Stimulated activated CD4-positive, alpha-beta T cell treated with anti-CD3 and anti-CD28 coated beads, Interleukin-12 subunit alpha, Interleukin-12 subunit beta, amount 100 ng/mL, for 24 hours (primary cell): ENCODE measurements at places on chromosomes 4 and X.

DNA sequence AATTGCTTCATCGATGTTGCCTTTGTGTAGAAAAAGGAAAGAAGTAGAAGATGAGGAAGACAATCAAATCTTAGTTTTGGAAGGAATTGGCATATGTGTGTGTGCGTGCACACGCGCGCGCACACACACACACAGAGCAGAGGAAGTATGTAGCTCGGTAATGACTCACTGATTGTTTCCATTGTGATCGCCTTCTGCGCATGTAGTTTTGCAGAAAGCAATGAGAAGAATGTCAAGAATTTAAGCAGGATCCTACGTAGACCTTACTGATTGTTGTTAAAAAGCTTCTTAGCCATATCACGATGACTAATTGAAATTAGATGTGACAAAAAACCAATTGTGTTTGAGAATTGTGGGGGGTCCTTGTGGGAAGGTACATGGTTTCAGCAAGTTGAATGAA, 12.8 kb upstream of the LIMCH1 start:
- DNase-seq, result no peak

DNA sequence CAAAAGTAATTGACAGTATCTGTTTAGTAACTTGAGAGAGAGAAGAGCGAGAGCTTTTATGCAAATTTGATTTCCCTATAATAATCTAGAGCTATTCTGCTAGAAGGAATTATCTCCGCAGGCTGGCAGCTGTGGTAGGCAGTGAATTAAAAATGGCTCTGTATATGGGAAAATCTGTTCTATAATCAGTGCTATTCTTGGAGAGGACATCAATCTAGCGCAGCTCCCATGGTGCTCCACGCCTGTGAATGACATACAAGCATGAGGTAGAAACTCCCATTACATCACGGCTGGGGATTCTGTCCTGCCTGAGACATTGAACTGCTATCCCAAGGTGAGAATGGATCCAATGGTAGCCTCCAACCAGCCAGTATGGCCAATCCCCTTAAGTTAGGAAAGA, 179.0 kb downstream of the DHX15 start:
- no peak for DNase-seq

DNA sequence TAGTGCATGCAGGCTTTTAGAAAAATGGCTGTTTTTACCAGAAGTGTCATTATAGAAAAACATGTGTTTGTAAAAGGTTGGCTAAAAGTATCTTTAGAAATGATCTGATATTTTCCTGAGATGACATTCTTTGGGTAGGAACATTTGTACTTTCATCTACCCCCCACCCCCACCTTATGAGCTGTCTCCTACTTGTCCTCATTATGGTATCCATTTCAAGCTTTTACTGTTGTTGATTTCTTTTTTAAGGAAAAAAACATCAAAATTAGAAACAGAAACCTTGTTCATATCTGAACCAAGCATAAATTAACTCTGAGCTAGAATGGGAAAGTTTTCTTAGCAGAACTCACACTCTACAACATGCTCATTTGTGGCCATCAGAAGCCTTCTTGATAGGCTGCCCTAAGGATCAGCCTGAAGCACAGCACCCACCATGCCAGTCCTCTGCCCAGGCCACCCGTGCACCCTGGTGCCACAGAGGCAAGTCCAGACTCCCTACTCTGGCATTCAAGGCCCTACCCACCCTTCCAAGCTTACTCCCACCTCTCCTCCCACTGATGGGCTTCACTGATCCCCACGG, 49.4 kb downstream of the NSG1 start:
- DNase-seq, result no peak

DNA sequence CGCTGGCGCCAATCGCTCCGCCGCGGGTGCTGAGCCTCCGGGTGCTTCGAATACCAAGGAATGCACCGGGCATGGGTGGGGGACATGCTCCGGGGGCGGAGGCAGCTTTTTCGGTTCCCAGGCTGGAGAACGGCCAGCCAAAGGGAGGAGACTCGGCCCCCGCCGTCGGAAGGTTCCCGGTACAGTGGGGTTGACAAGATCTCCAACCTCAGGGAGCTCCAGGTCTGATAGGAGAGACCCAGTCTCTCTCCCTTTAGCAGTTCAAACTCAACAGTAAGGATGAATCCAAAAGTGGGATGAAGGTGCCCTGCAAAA, 29.1 kb upstream of the BCORL1 start:
- no peak for DNase-seq

DNA sequence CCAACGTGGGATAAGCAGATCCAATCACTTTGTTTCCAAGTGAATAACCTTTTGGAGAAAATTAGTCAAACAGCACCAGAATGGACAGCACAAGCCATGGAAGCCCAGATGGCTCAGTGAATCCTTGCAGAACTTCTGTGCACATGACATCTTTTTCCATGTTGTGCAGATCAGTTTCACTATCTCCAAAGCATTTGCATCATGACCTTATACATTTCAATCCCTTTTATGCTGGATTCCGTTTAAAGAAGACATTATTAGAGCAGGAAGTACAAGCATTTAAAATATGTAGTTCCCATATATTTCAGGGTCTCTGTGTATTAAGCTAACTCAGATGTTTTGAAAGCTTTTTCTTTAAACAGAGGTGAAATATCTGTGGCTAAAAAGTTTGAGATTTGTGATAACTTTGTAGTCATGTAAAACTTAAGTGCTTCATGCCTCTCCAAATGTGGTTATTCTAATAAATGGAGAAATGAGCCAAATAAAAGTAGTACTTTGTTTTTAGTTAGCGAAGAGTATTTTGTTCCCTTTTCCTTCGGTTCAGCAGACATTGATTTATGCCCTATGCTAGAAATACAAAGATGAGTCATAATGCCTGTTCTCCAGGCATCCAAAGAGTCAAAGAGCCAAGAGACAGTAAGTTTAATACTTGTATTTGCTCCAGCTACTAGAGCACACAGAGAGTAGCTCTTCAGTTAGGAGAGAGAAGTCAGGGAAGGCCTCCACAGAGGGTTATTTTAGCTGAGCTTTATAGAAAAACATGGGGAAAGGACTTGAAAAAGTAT, 39.0 kb downstream of the PLAC8 start:
- DNase-seq, result no peak

GRCh38 chr4:24416293-24416692, 168.1 kb downstream of the DHX15 start:
- no peak for DNase-seq

- DNase-seq, result no peak
Observed at GRCh38 chr4:78609580-78609979, 58.0 kb downstream of the ANXA3 start.

DNA sequence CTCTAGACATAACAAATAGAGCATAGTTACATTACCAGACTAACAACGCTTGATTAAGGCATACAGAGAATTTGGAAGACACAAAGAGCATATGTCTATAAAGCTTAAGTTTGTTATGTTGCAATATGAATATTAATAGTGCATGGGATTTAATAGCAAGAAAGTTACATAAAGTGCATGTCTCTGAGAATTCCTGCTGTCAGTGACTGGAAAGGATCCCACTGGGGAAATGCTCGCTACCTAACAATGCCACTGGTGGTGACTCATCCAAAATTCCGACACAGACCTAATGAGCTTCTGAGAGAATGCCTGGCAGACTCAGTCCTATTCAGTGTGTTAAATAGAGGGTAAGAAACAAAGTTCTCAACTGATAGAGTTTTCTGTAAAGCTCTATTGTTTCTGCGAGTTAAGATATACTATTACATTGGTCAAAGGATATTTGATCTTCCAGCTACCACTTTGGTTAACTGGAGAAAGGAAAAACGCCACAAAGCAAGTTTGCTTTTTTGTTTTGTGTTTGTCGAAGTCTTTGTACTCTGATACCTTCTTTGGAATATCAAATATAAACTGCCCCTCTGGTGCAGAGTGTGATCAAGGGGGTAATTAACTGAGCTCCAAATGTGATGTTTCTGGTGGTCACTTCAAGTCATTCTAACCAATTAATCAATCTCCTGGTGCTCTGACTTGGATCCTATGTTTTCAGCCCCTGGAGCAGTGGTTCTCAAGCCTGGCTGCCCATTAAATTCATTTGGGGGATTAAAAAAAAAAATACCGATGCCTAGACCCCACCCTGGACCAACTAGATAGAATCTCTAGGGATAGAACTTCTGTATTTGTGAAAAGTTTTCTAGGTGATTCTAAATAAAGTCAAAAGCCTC, 107.9 kb downstream of the PALLD start:
- DNase-seq, result no peak

GRCh38 chr4:87805971-87806370, 6.6 kb downstream of the IBSP start:
- no peak for DNase-seq

DNA sequence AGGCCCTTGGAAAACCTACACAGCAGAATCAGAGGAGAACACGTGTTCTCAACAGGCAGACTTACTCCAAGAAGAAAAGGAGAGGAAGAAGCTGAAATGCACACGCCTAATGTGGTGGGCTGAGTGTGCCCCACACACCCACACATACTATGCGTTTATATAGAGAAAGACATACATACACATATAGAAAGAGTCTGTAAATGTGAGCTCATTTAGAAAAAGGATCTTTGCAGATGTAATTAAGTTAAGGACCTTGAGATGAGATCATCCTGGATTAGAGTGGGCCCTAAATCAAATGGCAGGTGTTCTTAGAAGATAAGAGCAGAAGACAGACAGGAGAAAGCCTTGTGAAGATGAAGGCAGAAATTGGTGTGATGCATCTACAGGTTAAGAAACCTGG, 87.2 kb upstream of the KLF3 start:
- no peak for DNase-seq

- DNase-seq, result peak; percentile 55
Observed at GRCh38 chr4:6688879-6689505, 4.7 kb upstream of the S100P start.

GRCh38 chr4:112523764-112524505, 8.0 kb upstream of the NEUROG2 start:
- peak; percentile 48 for DNase-seq

DNA sequence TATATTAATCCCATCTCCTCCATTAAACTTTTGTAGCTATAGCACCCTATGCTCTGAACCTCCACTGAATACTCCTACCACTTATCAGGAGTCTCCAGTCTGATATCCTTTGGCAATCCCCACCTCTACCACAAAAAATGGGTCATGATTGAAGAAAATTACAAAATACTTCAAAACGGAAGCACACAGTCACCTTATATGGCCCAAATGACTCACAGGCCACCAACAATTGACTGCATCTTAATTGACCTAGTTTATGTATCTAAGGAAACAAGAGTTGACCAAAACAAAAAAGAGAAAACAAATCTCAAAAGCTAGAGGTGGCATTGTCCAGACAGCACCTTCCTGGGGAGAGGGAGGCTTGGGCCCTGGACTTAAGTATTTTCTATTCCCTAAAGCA, 120.0 kb upstream of the DIAPH2 start:
- DNase-seq, result no peak

DNA sequence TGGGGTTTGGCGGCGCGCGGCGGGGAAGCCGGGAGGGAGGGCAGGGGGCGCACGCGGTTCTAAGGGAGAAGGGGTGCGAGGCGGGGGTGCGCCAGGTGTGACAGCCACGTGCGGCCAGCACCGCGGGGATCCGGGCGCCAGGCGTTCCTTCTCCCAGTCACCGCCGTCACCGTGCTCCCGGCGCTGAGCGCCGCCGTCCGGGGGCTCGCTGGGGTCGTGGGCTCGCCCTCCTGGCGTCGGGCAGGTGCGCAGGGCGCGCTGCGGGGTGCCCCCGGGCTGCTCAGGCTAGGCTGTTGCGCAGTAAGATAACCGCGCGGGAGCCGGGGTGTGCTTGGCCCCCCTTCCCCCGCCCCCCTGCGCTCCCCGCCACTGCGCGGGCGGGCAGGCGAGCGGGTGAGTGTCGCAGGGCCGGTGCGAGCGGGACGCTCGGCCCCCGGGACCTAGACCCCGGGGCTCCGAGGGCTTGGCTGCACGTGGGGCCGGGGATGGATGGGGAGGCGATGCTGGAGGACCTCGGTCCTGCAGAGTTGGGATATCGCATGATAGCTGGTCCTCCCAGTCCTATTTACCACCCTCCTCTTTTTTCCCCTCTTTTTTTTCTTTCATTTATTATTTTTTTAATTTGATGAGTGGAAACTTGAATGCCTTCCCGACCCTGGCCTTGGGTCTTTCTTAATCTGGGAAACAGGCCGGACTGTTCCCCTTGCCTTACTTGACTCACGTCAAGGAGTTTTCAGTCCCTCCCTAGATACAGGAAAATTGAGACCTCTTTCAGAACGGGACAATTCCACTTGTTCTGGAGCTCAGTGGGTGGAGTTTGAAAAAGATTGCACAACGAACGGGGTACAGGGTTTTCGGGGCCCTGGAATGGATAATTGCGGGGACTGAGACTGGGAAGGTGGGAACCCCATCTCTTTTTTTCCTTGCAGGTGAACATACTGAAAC, 797 bp downstream of the TXLNG start:
- DNase-seq, result peak; percentile 8

DNA sequence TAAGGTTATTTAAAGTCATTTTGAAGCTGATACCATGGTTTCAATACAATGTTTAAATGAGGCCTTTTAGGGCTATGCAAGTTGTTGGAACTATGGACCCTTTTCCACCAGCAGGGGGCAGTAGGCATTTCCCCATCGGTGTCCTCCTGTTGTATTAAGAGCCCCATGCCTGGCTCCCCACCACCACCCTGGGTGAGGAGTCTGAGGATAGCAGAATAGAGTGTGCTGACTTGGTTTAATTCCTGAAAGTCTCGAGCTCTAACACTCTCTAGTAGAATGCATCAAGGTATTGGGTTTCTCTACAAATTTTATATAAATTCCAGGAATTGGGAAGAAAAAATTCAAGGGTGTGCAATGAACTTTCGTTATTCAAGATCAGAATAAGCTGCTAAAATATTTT, 234.8 kb upstream of the JADE1 start:
- peak; percentile 33 for DNase-seq

GRCh38 chr4:139564502-139564901, 8.5 kb upstream of the SETD7 start:
- DNase-seq, result no peak

GRCh38 chr4:37948542-37948941, 11.7 kb upstream of the PTTG2 start:
- no peak for DNase-seq

- no peak for DNase-seq
Observed at GRCh38 chr4:169199184-169199583, 71.6 kb downstream of the SH3RF1 start.

GRCh38 chrX:124540474-124540873, 194.1 kb downstream of the SH2D1A start:
- DNase-seq, result no peak
